H1 (cell line): ENCODE measurements at places on chromosomes 2 and 18.

DNA sequence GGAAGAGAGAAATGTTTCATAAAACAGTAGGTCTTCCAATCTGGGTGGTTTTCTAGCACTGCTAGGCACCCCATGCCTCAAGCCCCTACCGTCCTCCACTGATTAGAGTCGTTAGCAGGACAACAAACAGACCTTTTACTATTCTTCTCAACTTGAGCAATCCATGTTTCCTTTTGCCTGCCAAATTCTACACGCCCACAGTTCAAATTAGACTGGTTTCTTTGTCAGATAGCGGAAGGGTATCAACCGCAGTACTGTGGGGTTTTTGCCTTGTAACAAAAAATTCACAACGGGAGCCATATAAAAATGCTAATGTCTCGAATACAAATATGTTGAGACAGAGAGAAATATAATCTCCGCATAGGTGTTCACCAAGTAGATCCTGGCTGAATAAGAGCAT, 59.9 kb downstream of the VIT start:
- DNase-seq, result no peak

GRCh38 chr2:66840321-66841002, 405.5 kb downstream of the MEIS1 start:
- DNase-seq, result no peak

- no peak for DNase-seq
These were observed 22.5 kb downstream of the C1QL2 start for GRCh38 chr2:119136093-119136492.

- no peak for DNase-seq
These were observed 1048.4 kb downstream of the CNTNAP5 start for GRCh38 chr2:125073440-125073839.

GRCh38 chr2:204108781-204109295, 172.3 kb downstream of the ICOS start:
- no peak for DNase-seq

GRCh38 chr2:74558284-74559230, 4.0 kb downstream of the DOK1 start:
- no peak for DNase-seq

DNA sequence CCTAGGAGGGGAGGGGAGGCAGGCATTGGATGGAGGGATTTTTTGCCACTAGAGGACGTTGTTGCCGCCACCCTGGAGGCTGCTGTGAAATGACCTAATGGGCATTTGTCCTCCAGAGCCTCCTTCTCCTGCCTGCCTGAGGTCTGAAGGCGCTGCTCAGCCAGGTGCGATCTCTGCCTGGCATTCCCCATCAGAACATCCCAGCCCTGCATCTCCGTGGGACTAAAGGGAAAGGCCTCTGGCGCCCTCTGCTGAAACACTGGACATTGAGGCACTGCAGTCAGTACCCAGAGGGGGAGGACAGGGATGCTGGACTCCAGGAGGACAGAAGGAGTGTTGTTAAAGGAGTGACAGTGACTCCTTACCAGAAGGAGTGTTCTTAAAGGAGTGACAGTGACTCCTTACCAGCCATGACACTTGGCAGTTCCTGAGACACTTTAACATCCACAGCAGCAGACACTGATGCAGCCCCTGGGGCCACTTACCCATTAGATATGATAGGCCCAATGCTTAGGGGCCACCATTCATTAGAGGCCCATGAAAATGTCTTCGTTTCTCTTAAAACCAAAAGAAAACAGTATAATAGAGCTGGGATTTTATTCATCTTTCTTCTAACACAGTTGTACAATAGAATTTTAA, 17.0 kb downstream of the THNSL2 start:
- peak; percentile 84 for DNase-seq

DNA sequence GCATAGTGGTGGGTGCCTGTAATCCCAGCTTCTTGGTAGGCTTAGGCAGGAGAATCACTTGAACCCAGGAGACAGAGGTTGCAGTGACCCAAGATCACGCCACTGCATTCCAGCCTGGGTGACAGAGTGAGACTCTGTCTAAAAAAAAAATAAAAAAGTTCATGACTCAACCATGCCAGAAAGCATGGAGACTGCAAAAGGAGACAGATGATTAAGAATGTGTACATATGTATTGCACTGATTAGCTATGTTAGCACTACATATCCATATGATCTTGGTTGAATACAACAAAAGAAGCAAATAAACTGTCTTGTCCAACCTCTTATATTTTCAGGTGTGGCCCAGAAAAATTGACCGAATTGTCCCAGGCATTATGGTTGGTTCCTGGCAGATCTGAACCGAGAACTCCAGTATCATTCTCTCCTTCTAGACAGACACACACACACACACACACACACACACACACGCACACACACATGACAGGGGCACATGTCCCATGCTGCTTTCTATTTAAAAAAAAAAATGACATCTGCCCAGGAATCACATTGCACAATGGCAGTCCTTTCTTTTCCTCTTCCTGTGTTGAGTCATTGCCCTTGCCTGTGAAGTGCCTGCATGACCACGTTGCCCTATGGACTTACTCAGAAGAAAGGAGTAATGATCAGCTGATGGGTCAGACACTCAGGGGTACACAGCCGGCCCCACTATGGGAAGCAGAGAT, 65.6 kb downstream of the MYCN start:
- no peak for DNase-seq

DNA sequence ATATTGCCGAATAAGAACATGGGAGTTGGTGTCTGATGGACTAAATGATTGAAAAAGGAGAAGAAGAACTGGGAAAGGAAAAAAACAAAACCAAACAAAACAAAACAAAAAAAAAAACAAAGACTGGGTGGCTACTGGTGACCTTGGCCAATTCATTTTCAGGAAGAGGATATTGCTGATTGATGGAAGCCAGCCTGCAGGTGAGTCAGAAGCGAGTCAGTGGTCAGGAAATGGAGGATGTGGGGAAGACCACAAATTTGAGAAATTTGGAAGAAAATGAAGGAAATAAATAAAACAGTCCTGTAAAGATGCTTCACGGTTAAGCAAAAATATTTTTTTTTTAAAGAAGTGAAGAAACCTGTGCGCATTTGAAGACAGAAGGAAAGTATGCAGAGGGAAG, 296.9 kb downstream of the ZNF521 start:
- DNase-seq, result no peak

DNA sequence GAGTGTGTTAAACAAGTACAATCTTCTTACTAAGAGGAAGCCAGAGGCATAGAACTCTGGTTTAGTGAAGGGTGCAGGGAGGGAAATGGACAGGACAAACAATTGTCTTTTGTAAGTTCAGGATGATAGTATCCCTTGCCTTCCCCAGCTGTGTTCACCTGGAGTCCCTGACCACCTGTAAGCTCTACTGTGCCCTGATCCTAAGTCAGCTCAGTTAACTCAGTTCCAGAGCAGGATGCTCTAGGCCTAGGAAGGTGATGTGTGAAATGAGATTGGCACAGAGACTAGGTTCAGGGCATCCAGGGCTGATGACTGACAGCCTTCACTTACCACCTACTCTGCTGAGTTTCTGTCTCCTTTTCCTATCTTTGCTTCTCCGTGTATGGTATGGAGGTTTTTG, 333.0 kb downstream of the SUCLG1 start:
- DNase-seq, result no peak

GRCh38 chr18:31648966-31649429, 35.4 kb downstream of the B4GALT6 start:
- no peak for DNase-seq

GRCh38 chr18:63312737-63313395, 6.7 kb downstream of the BCL2 start:
- no peak for DNase-seq

DNA sequence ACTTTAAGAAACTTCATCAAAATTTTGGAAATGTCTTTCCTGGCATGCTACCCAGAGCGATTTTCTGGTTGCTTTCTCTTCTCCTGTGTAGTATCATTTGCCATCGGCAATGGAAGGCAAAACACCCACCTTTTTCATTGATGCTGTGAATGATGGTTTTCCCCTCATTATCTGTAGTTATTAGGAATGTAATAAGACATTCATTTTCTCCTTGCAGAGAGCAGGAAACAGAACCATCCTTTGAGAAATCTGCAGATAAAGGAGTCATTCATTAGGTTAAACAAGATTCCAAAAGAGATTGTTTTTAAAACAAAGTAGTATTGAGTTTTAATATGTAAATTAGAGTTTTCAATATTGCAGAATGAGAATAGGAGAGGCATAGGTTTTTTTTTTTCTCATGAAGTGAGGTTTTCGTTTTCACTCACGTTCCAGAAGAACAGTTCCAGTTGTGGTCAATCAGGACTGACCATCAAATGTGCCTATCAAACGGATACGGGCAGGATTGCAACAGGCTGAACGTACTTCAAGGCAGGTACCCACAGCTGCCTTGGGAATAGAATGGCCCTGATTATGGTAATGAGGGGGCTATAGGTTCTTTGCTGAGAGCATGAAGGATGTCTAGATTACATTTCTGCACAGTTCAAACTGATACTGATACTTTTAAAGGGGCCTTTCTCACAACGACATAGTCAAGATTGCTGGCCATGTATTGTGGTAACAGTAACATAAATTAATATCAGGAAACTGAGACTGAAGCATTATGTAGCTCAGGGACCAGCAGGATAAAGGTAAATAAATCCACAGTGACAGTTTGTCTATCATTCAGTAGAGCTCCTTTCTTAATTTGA, 49.8 kb upstream of the PLA2R1 start:
- DNase-seq, result no peak
